ENCODE measurements at places on chromosomes 3 and 15. TPM values are rescaled to one million over a fixed set of nuclear protein-coding genes. Genes with fewer than 3 reads are reported as not detected.

Gene RETNLB
- total RNA-seq, result not detected

Gene AGBL1
- total RNA-seq, result not detected

- DNase-seq, result no peak
These were observed 8.6 kb upstream of the GATM start for GRCh38 chr15:45386974-45387373.

DNA sequence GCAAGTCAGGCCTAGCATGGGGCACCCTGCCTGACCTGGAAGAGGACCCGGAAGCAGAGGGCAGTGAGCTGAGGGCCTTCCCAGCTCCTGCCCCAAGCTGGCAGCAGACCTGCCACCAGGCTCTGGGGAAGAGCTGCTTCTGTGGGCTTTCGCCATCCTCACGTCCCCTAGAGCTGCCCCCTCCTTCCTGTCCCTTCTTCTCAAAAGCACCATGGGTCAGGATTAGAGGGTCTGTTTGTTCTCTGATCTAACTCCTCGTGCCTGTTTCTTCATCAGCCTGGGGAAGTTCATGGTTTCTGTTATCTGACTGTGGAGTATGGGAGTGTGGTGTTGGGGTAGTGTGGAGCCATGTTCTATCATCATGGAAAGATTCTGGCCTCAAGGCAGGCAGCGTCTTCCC is 58.4 kb upstream of the POLG start:
- no peak for DNase-seq

Gene CFAP161
- total RNA-seq, result 0.57 TPM

DNA sequence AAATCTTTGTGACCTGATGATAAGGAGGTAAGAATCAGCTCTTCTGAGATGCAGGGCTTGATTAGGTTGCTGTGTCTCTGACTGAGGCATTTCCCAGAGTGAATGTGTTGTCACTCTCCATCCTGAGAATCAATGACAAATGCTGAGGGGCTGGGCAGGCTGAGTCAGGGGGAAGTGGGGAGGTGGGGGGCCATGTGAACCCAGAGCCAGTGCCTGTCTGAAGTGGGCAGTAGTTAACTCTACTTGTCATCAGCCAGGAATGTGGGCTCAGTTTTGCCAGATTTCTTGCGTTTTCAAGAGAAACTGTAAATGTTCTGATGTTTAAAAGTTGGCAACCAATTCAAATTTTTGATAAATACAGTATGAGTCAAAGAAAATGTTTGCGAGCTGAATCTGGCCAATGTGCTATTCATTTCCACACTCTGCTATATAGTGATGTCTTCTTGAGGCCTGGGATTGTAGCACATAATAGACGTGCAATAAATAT is 3.1 kb upstream of the BNC1 start:
- no peak for DNase-seq

DNA sequence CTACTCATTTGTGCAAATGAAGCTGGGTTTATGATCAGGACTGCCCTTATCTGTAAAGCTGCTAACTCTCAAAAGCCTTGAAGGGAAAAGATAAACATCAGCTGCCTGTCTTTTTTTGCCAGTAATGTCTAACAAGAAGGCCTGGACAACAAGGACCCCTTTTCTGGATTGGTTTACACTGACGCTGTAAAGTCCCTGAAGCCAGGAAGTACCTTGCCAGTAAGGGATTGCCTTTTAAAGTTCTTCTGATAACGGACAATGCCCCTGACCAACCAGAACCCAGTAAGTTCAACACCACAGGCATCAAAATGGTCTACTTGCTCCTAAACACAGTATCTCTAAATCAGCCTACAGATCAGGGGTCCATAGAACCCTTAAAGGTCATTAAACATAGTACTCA is 178.0 kb downstream of the PCCB start:
- DNase-seq, result no peak

DNA sequence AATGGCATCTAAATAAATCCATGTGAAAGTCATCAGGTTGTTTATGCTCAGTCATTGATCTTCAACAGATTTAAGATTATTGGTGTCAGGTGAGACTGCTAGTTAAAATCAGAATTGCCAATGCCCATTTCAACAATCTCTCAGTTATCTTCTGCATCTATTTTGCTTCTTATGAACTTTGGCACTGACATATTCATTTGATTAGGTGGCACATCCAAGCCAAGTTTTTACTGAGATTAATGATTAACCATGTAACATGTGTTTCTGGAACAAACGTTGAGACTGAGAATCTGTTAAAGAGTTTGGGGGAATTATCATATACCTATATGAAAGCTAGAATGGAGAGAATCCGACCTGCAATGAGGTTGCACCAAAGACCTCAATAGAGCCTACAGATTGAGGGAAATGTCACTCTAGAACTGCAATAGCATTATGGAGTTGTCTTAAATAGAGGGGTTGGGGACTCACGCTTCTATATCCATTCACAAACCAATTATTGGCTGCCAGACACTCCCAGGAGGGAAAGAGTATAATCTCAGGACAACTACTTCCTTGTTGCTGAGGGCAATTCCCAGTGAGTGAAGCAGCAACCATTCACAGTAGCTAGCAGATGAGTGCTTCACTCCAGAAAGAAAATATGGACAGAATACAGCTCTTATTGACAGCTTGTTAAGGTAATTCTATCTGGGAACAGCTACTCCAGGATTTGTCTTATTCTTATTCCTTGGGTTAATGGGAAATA is 891.3 kb downstream of the SQOR start:
- DNase-seq, result no peak

GRCh38 chr3:113630956-113631542 is 65.4 kb downstream of the USF3 start:
- DNase-seq, result no peak

Gene TTC23
- total RNA-seq, result 28.5 TPM

GRCh38 chr3:42988097-42988496 is 9.0 kb downstream of the GASK1A start:
- DNase-seq, result no peak

- no peak for DNase-seq
These were observed 35.7 kb upstream of the TMEM45A start for GRCh38 chr3:100456745-100457144.

GRCh38 chr3:172343117-172343516 is 105.1 kb downstream of the GHSR start:
- DNase-seq, result no peak

GRCh38 chr3:50342813-50343633 is 2.4 kb upstream of the RASSF1 start:
- DNase-seq, result no peak

Gene GOLGA8T
- total RNA-seq, result not detected

DNA sequence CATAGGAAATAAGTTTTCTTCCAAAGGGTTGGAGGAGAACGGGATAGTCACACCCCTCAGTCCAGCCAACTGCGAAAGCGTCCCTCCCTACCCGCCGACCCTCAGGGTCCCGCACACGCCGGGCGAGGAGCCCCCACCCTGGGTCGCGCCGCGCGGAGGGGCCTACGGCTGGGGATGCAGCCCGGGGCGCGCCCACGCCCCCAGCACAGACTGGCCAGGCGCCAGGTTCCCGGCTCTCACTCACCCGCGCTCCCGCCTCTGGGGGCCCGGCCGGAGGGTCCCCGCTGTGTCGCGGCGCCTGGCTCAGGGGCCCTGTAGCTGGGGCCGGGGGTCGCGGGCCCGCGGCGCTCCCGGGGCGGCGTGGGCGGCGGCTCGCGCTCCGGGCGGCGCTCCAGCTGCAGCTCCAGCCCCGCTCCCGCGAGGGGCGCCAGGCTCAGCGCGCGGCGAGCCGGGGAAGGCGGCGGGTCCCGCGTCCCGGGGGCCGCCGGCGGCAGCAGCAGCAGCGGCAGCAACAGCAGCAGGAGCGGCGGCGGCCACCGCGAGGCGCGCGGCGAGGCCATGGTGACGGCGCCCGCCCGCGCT is 375 bp downstream of the HEG1 start:
- no peak for DNase-seq

DNA sequence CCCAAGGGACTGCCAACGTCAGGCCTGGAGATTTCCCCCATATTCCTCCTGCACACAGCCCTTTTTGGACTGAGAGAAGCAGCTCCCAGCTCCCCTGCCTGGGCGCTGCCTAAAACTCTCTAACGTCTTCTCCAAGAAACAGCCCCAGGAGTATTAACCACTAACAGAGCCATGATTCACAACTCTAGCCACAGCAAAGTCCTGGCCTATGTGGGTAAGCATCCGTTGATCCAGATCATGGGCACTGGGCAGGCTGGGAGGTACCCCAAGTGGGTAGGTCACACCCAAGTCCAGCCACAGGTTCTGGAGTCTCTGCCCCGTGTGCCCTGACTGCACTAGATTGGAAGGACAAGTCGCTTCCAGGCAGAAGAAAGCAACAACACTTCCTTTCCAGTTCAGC is 31.9 kb downstream of the NBEAL2 start:
- DNase-seq, result no peak

Gene ZPLD1
- total RNA-seq, result 0.10 TPM

- no peak for DNase-seq
These were observed 41.2 kb upstream of the ADPGK start for GRCh38 chr15:72824781-72825180.

- DNase-seq, result no peak
These were observed 9.5 kb downstream of the ISL2 start for GRCh38 chr15:76345880-76346668.

GRCh38 chr15:80462836-80463512 is 58.8 kb downstream of the ARNT2 start:
- DNase-seq, result no peak

Gene APBA2
- 9.5 TPM for total RNA-seq

DNA sequence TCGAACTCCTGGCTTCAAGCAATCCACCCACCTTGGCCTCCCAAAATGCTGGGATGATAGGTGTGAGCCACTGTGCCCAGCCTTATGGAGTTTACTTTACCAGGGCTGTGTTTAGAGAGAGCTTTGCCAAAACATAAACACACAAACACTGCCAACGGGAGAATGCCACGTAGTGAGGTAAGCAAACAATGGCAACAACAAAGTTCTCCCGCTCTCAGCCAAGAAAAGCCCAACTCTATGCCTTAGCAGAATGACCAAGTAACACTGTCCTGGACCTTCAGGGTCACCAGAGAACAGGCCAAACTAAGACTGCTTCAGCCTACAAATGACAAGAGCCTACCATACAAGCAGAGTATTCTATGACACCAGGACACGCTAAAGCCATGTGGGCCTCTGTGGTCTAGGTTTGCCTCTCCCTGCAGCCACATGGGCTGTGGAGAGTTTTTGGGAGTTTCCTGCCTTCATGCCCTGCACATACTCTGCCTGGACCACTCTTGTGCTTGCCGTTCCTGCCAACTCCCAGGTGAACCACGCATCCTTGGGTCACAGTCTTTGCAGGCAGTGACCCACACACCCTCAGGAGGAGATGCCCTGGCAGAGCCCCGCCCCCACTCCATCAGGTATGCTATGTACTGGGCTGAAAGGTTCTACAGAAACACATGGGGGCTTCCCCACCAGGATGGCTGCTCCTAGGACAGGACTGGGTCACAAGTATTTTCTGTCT is 21.6 kb upstream of the CNBP start:
- DNase-seq, result no peak

GRCh38 chr3:103644450-103644849 is 1209.6 kb downstream of the ZPLD1 start:
- no peak for DNase-seq

DNA sequence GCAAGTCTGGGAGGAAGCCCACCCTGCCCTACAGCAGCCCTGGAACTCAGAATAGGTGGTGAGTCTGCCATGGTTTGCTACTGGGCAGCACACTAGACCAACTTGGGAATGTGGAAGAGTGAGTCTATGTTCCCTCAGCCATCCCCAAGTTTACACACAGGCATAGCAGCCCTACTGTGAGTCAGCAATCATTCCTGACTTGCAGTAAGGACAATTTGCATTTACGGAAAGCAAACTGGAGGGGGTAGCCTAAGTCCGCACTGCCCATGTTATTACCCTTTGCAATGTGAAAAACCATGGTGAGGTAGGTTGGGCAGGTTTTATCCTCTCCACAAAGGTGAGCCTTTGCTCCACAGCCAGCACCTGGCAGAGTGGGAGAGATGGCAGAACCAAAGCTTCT is 4.6 kb downstream of the TCTA start:
- no peak for DNase-seq

DNA sequence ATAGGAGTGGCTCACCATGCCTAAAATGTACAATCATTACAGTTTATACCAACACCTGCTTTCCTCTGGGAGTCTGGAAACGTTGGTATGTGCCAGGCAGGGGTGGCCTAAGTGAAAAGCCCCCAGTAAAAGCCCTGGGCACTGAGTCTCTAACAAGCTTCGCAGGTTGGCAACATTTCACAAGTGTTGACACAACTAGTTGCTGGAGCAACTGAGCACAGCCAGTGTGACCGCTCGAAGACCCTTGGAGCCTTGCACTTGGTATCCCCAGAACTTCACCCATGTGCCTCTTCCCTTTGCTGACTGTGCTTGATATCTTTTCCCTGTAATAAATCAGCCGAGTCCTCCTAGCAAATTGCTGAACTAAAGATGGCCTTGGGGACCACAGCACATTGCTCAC is 2.7 kb downstream of the RIOX2 start:
- DNase-seq, result no peak

Gene BCL2A1
- total RNA-seq, result 0.83 TPM

- DNase-seq, result peak; percentile 5
These were observed 106.9 kb upstream of the RNU6-1 start for GRCh38 chr15:67946701-67947100.

Gene RYR3
- total RNA-seq, result 10.6 TPM

- DNase-seq, result no peak
These were observed 419.8 kb upstream of the AZI2 start for GRCh38 chr3:28768439-28768838.

- DNase-seq, result no peak
These were observed 2.7 kb downstream of the ADAMTS7 start for GRCh38 chr15:78808550-78808949.

Gene HIGD2B
- not detected for total RNA-seq

Gene DAZL
- total RNA-seq, result not detected

DNA sequence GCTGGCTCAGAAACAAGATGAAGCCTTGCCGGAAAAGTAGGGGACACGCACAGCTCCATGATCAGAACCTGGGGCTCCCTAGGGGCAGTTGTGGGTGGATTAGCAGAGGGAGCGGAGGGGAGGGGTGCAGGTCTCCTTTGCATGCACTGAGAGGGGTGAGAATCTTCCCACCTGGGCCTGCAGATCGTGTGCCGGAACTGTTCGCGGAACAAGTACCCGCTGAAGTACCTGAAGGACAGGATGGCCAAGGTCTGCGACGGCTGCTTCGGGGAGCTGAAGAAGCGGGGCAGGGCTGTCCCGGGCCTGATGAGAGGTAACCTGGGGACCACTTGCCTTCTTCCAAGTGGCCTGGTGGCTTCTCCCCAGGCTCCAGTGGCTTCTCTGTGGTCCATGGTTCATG is 24.5 kb upstream of the NR2C2 start:
- no peak for DNase-seq

Gene CD80
- total RNA-seq, result 0.26 TPM

DNA sequence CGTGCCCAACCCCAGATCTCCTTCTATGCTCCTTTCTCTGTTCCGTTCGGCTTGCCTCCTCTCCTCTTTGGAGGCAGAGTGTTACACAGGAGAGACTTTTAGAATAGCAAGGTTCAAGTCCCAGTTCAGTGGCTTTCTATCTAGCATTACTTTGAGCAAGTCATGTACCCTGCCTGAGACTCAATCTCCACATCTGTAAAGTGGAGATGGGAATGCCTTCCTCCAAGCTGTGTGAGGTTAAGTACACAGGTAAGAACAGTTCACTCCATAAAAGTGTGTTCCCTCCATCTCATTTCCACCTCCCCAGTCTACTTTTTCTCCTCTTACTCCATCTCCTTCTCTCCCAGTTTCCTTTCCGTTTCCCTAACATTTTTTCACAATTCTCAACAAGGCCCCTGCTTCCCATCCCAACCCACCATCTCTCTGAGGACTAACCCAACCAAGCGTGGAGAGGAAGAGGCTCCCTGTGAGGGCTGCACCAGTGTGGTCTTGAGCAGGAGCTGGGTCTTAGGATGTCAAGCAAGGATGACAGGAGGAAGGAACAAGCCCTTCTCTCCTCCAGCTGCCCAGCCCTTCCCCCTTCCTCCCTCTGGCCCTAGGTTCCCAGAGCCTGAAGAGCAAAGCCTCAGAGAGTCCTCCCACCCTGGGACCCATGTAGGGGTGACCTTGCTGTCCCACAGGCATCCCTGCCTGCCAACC is 6.4 kb downstream of the ATP8B4 start:
- no peak for DNase-seq

All from ureter (tissue), 1 donor.